ENCODE measurements at places on chromosomes 7 and 10. TPM values are rescaled to one million over a fixed set of nuclear protein-coding genes. Genes with fewer than 3 reads are reported as not detected.

UNCX gene
- 0.30 TPM for total RNA-seq

- peaks cover 4% of the 10 kb centered on the region for H3K4me1 ChIP-seq
- no peak for DNase-seq
- no peak overlapping the region for H3K4me3 ChIP-seq
- no peaks in the 10 kb centered on the region for H3K36me3 ChIP-seq
Observed at GRCh38 chr7:30654296-30655090, 27.8 kb downstream of the CRHR2 start.

HECW1 gene
- not detected for total RNA-seq

- no peaks in the 10 kb centered on the region for H3K36me3 ChIP-seq
- no peak for DNase-seq
- no peak overlapping the region for H3K27ac ChIP-seq
Observed at GRCh38 chr7:80661729-80662128, 23.3 kb downstream of the CD36 start.

DNA sequence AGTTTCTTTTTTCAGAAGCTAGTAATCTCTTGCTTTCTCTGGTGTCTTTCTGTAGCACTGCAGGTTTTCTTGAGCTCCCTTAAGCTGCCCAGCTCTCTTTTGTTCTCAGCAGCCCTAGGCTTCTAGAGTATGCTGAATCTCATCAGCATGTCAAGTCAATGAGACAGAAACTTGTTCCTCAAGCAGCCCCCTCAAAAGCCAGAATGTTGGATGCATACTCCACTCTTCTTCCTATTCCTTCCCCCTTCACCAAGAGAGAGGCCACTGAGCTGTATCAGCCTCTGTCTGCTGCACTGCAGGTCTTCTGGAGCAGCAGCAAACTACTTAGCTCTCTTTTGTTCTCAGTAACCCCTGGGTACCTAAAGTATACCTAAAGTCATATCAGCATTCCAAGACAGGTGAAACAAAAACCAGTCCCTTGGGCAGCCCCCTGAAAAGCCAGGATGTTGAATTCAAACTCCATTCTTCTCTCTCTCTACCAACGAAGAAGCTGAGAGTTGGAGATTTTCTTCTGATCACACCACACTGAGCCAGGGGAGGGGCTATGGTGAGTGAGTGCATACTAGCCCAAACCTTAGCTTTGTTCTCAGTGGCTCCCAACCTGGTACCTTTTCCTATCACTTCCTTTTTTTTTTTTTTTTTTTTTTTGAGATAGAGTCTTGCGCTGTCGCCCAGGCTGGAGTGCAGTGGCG is 73.3 kb upstream of the WAC start:
- H3K27ac ChIP-seq = no peak overlapping the region
- H3K4me1 ChIP-seq = no peaks in the 10 kb centered on the region
- H3K27me3 ChIP-seq = no peaks in the 10 kb centered on the region

GRCh38 chr7:112843151-112843550 is 53.0 kb upstream of the TMEM168 start:
- no peaks in the 10 kb centered on the region for H3K27me3 ChIP-seq
- no peak overlapping the region for H3K4me3 ChIP-seq
- no peak overlapping the region for H3K27ac ChIP-seq
- no peaks in the 10 kb centered on the region for H3K36me3 ChIP-seq
- no peaks in the 10 kb centered on the region for H3K4me1 ChIP-seq
